ENCODE measurements at places on chromosomes 1 and 21. TPM values are rescaled to one million over a fixed set of nuclear protein-coding genes. Genes with fewer than 3 reads are reported as not detected.

The GLIS1 gene
- 3.9 TPM for polyA plus RNA-seq

The SCAF4 gene
- 41.7 TPM for polyA plus RNA-seq

The SPRR2E gene
- not detected for polyA plus RNA-seq

The FHAD1 gene
- 4.7 TPM for polyA plus RNA-seq

The AMIGO1 gene
- 7.5 TPM for polyA plus RNA-seq

The RGSL1 gene
- 0.33 TPM for polyA plus RNA-seq

The S100A1 gene
- 26.7 TPM for polyA plus RNA-seq
